ENCODE measurements at places on chromosomes 5 and 9. TPM values are rescaled to one million over a fixed set of nuclear protein-coding genes. Genes with fewer than 3 reads are reported as not detected.

Gene LHX2
- not detected for total RNA-seq

Gene STING1
- total RNA-seq: 20.6 TPM

Gene NR2F1-AS1
- 12.5 TPM for total RNA-seq

DNA sequence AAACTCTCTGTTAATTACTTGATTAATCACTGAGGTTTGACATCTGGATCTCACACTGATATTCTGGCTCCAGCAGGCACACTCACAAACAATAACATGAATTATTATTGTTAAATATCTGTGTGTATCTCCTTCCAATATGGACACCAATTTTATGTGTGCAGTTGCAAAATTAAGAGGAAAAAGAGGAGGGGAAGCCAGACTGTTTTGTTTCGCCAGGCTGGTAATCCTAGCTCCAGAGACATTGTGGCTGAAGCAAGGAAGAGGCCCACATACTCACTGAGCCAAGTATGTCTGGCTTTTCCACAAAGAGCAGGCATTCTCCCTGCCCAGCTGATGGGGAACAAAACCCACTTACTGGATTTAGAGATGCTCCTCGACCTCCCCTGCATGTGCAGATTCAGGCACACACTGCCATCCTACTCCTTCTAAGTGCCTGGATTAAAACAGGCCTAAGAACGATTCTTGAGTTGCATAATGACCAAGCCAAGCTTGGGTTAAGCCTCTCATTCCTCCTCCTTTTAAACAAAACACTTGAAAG, 181.9 kb downstream of the ESM1 start:
- no peak for DNase-seq

- DNase-seq: no peak
Measured at GRCh38 chr5:35066260-35066795, 18.6 kb upstream of the AGXT2 start.

DNA sequence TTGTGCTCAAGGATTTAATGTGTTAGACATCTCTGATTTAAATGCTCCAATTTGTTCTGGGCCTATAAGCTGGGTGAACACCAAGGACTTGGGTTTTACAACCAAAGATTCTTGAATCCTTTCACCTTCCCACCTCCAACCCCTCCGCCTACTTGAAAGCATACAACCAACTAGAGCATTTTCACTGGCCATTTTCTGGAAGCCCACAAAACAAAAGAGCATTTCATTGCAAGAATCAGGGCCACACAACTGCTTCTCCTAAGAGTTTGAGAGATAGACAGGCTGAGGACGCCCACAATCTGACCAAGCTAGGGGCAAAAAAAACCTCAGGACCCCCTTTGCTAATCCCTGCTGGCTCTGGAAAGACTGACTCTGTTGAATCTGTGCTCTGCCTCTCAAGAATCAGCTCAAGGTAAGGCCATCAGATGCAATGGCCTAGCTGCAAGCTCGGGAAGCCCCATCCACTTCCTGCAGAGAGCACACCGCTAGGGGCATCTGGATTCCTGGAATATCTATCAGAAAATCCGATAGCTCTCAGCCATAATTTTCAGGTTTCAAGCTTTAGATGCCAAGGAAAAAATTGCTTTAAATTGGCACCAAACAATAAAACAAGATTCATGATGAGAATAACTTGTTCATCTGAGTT, 57.7 kb downstream of the RETREG1 start:
- no peak for DNase-seq

DNA sequence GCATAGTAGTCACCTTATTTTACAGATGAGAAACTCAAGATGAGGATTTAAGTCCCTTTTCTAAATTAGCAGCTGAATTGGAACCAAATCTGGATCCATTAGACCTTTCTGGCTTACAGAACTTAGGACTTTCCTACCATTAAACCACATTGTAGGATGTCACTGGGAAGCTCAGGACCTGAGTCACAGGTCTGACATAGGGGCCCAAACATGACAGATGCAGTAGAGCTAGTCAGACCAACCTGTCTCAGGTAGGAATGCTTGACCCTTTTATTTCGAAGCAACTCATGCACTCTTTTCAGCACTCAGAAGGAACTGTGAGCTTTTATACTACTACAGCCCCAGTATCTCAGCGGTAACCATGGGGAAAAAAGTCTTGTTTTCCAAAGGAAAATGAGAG, 2.6 kb downstream of the RAB24 start:
- no peak for DNase-seq

- DNase-seq: peak; percentile 4
Measured at GRCh38 chr9:81145331-81145963, 543.9 kb downstream of the TLE1 start.

DNA sequence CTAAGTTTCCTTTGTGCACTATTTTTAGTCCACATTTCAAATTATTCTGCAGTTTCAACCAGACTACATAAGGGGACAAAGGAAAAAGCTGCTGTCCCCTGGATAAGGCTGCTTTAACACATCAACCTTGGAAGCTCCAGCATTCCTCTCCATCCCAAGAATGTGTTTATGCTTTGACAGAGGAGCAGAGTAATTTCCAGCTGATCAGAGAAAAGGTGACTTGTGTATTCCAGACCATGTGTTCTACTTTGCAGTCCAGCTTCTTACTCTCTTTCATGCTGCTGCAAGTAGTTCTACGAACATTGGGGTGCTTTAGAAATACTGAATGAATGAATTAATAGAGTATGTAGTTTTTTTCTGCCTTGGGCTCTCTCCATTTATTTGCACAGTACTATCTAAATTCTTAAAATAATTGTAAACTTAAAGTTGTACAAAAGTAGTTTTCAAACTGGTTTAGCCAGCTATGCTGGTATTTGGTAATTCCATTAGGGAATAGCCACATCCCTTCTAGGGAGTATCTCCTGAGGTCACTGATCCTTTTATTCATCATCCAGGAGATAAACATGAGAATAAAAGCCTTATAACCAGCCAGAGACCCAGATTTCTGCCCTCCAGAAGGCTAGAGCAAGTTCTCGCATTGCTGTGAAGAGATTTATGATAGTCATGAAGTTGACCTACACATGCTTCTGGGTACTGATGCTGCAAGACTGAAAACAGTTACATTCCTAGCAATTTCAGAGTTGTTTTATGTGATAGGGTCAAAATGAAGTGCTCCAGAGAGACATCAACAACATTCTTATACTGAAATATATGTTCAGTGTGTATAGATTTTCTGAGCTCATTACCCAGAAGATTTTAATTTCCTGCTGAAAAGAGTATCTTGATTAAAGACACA, 215.2 kb downstream of the COMMD10 start:
- DNase-seq: no peak

GRCh38 chr9:125486152-125486508, 220.9 kb downstream of the MAPKAP1 start:
- DNase-seq: no peak

DNA sequence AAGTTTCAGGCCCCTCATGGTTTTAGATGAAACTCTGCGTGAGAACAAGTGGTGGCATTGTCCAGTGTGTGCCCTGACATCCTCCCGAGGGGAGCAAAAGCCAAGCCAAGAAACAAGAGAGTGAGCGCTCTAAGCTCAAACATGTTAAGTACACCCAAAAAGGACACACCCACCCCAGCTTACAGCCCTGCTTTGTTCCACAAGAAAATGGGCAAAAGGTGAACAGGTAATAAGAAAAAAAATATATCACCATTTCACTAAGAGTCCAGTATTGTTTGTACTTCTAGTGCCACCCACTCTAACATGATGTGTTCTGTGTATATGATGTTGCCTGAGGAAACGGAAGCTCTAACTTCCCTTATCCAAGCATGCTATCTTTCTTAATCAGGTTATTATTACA, 278.2 kb downstream of the SLIT3 start:
- no peak for DNase-seq

- no peak for DNase-seq
Measured at GRCh38 chr9:135614821-135615665, 24.3 kb downstream of the GLT6D1 start.

Measured in IMR-90 (cell line).